ENCODE measurements at places on chromosomes 6 and 20. TPM values are rescaled to one million over a fixed set of nuclear protein-coding genes. Genes with fewer than 3 reads are reported as not detected.

- peak; percentile 66 for ATAC-seq
- H3K27ac ChIP-seq: no peak overlapping the region
- no peaks in the 10 kb centered on the region for H3K36me3 ChIP-seq
- H3K4me1 ChIP-seq: peaks cover 12% of the 10 kb centered on the region
- no peaks in the 10 kb centered on the region for H3K27me3 ChIP-seq
- H3K4me3 ChIP-seq: no peak overlapping the region
Observed at GRCh38 chr20:50467718-50468356, 42.3 kb upstream of the PTPN1 start.

GRCh38 chr6:125528621-125529041, 220.8 kb upstream of the HEY2 start:
- no peak overlapping the region for H3K4me3 ChIP-seq
- H3K27ac ChIP-seq: no peak overlapping the region
- ATAC-seq: no peak
- no peaks in the 10 kb centered on the region for H3K36me3 ChIP-seq
- H3K27me3 ChIP-seq: peaks cover 46% of the 10 kb centered on the region

- H3K36me3 ChIP-seq: peaks cover 88% of the 10 kb centered on the region
- peak overlapping the region; percentile 7 for H3K4me3 ChIP-seq
- no peak overlapping the region for H3K27ac ChIP-seq
- no peaks in the 10 kb centered on the region for H3K27me3 ChIP-seq
Observed at GRCh38 chr6:136607932-136608772, 57.9 kb upstream of the MAP7 start.

- peaks cover 8% of the 10 kb centered on the region for H3K4me1 ChIP-seq
- H3K36me3 ChIP-seq: no peaks in the 10 kb centered on the region
- no peak for ATAC-seq
- H3K4me3 ChIP-seq: no peak overlapping the region
- H3K27me3 ChIP-seq: no peaks in the 10 kb centered on the region
Observed at GRCh38 chr6:148926478-148926877, 179.6 kb downstream of the UST start.

- H3K27ac ChIP-seq: no peak overlapping the region
- ATAC-seq: no peak
- H3K27me3 ChIP-seq: peaks cover 28% of the 10 kb centered on the region
- H3K36me3 ChIP-seq: no peaks in the 10 kb centered on the region
- H3K4me1 ChIP-seq: no peaks in the 10 kb centered on the region
- H3K4me3 ChIP-seq: no peak overlapping the region
Observed at GRCh38 chr20:10652660-10653261, 21.0 kb downstream of the JAG1 start.

GRCh38 chr20:51456511-51457509, 85.7 kb downstream of the NFATC2 start:
- ATAC-seq: peak; percentile 24
- no peaks in the 10 kb centered on the region for H3K27me3 ChIP-seq
- peaks cover 21% of the 10 kb centered on the region for H3K4me1 ChIP-seq
- peaks cover 90% of the 10 kb centered on the region for H3K36me3 ChIP-seq
- peak overlapping the region; percentile 15 for H3K4me3 ChIP-seq

DNA sequence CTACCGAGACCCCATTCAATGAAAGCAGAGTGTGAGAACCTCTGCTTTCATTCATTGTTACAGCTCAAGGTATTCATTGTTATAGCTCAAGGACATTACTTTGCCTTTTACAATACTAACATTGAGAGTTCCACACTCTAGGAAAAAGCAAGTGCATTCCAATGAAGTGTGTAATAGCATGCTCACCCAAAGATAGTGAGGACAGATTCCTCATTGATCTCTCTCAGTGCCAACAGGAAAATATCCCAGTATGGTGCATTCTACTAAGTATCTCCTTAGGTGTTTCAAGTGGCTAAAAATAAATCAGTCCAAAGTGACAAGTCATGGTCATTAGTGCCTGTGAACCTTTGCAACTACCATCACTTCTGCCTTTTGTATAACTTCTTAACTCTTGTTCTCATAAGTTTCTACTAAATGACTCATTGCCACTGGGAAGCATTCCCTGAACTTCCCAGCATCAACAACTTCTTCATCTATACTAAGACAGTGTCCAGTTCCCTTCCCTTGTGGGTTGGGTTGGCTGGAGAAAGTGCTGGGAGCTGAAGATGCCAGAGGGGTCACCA, 140.7 kb upstream of the STXBP5 start:
- H3K36me3 ChIP-seq: no peaks in the 10 kb centered on the region
- H3K4me1 ChIP-seq: peaks cover 7% of the 10 kb centered on the region
- ATAC-seq: no peak
- H3K27ac ChIP-seq: no peak overlapping the region

DNA sequence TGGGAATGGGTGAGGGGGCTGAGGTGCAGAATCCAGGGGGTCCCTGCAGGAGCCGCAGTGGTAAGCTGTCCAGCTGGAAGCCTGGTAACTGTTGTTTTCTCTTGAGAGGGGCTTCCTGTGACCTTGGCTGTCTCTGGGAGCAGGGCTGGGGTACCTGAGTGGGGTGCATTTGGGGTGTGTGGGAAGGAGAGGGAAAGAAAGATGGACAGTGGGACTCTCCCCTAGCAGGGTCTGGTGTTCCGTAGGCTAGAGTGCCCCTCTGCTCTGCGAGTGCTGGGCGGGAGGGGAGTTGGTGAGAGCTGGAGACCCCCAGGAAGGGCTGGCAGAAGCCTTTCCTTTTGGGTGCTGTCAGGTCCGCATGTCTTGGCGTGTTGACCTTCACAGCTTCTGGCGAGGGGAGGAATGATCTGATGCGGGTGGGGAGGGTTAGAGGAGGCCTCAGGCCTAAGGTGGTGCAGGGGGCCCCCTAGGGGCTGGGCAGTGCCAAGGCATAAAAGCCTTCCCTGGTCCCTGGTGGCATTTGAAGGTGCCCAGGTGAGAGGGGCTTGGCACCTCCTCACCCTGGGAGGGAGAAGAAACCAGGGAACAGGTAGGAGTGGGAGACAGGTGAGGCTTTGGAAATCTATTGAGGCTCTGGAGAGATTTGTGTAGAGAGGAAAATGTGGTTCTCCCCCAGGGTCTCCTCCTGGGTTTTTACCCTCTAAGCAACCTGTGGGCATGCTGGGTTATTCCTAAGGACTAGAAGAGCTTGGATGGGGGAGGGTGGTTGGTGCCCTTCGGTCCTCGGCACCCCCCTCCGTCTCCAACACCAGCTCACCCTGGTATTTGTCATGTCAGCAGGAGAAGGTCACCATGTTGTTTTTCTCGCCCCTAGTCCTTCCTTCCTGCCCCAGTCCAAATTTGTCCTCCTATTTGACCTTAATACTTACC, 3.3 kb downstream of the VEGFA start:
- no peak for ATAC-seq
- H3K4me3 ChIP-seq: peak overlapping the region; percentile 79
- H3K27me3 ChIP-seq: peaks cover 4% of the 10 kb centered on the region
- peak overlapping the region; percentile 47 for H3K27ac ChIP-seq
- H3K4me1 ChIP-seq: peaks cover 19% of the 10 kb centered on the region

DNA sequence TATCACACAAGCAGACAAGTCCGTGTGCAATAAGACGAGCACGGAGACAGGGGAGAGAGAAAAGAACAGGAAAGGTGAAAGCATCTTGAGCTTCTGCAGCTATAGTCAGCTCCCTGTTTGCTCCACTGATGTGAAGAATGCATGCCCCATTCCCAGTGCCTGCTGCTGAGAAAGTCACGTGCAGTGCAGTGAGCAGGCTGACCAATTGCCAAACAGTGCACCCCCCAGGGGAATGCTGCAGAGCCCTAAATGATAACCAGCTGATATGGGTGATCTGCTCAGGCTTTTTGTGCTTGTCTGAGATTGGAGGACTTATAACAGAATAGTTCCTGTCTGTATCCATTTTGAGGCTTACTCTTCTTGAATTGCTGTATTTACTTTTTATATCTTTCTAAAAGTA, 121.5 kb downstream of the PACRG start:
- no peak for ATAC-seq
- no peak overlapping the region for H3K4me3 ChIP-seq
- H3K27ac ChIP-seq: no peak overlapping the region
- H3K27me3 ChIP-seq: peaks cover 4% of the 10 kb centered on the region
- no peaks in the 10 kb centered on the region for H3K36me3 ChIP-seq
- H3K4me1 ChIP-seq: no peaks in the 10 kb centered on the region

- ATAC-seq: no peak
- H3K27ac ChIP-seq: no peak overlapping the region
- H3K4me3 ChIP-seq: no peak overlapping the region
- H3K27me3 ChIP-seq: no peaks in the 10 kb centered on the region
Observed at GRCh38 chr6:168042426-168043192, 36.4 kb downstream of the FRMD1 start.

GRCh38 chr6:37624606-37625574, 72.8 kb downstream of the MDGA1 start:
- H3K36me3 ChIP-seq: no peaks in the 10 kb centered on the region
- H3K4me1 ChIP-seq: peaks cover 12% of the 10 kb centered on the region
- no peak overlapping the region for H3K4me3 ChIP-seq
- peak; percentile 23 for ATAC-seq
- H3K27me3 ChIP-seq: peaks cover 4% of the 10 kb centered on the region

- H3K36me3 ChIP-seq: no peaks in the 10 kb centered on the region
- H3K4me1 ChIP-seq: no peaks in the 10 kb centered on the region
- no peak overlapping the region for H3K27ac ChIP-seq
Observed at GRCh38 chr20:18101125-18101810, 36.4 kb upstream of the KAT14 start.

- H3K27me3 ChIP-seq: peaks cover 16% of the 10 kb centered on the region
- H3K4me3 ChIP-seq: no peak overlapping the region
- no peak for ATAC-seq
- H3K36me3 ChIP-seq: no peaks in the 10 kb centered on the region
- no peaks in the 10 kb centered on the region for H3K4me1 ChIP-seq
Observed at GRCh38 chr20:19813846-19814640, 56.0 kb downstream of the RIN2 start.

DNA sequence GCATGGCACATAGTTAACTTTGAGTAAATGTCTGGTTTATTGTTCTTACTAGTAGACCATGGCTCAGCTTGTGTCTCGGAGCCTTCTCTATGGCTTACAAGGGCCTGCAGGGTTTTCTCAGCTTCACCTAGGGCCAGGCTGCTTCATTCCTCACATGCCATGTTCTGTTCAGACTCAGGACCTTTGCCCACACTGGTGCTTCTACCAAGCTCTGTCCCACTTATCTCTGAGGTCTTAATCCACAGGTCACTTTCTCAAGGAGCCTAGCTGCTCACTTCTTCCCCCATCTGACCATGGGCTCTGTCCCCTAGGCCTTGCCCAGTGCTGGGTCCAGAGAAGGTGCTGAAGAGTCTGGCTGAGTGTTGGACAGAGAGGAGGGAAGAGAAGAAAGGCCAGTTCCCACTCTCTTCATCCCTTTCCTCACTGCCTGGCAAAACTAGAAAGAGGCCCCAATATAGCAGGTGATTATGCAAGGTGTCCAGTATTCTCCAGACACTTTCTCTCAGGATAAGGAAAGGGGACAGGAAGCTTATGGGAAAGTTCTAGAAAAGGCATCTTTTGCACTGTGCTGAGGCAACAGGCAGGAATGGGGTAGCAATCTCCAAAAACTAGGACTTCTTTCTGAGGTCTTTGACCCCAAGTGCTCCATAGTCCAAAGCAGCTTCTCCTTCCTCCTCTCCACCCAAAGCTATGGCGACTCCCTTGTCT, 40.0 kb downstream of the COX4I2 start:
- peaks cover 79% of the 10 kb centered on the region for H3K4me1 ChIP-seq
- H3K4me3 ChIP-seq: peak overlapping the region; percentile 88
- H3K27me3 ChIP-seq: no peaks in the 10 kb centered on the region
- H3K27ac ChIP-seq: peak overlapping the region; percentile 88
- H3K36me3 ChIP-seq: peaks cover 100% of the 10 kb centered on the region

DNA sequence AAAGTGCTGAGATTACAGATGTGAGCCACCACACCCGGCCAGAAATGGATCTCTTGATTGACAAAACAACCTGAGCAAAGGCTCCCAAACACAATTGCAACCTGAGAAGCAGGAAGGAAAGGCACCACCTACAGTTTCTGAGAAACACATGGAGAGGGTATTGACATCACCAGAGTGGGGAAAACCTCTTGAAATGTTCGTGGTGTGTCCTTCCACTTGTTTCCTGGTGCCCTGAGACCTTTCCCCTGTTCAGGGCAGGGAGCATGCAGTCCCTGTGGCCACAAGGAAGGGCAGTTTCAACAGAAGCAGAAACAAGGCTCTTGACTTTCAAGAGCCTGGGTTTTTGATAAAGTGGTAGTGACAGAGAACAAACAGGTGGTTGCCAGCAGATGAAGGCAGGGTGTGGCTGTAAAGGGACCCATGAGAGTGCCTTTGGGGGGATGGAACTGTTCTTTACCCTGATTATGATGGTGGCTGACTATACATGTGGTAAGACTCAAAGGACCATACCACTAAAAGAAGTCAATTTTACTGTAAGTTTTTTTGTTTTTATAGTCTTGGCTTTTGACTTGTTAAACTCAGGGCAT, 3.2 kb upstream of the BPIFA1 start:
- H3K36me3 ChIP-seq: no peaks in the 10 kb centered on the region
- H3K4me3 ChIP-seq: no peak overlapping the region
- no peak overlapping the region for H3K27ac ChIP-seq
- H3K27me3 ChIP-seq: peaks cover 8% of the 10 kb centered on the region

DNA sequence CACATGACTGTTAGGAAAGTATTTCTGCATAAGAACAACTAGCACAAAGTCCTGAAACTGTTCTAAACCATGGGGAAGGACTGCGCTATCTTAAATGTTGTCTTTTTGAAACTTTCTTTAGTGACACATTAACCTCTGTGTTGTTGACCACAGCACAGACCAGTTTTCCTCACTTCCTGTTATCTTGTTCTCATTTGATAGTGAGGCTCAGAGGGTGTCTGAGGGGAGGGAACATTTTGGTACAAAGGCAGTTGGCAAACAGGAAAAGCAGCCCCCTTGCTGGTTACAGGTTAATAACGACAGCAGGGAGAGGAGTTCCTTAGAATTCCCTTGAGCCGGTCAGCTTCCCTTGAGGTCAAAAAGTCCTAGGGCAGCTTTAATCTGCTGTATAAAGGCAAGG, 143.5 kb upstream of the BMP2 start:
- H3K36me3 ChIP-seq: no peaks in the 10 kb centered on the region
- no peak overlapping the region for H3K27ac ChIP-seq
- no peaks in the 10 kb centered on the region for H3K27me3 ChIP-seq
- no peak for ATAC-seq
- no peaks in the 10 kb centered on the region for H3K4me1 ChIP-seq

DNA sequence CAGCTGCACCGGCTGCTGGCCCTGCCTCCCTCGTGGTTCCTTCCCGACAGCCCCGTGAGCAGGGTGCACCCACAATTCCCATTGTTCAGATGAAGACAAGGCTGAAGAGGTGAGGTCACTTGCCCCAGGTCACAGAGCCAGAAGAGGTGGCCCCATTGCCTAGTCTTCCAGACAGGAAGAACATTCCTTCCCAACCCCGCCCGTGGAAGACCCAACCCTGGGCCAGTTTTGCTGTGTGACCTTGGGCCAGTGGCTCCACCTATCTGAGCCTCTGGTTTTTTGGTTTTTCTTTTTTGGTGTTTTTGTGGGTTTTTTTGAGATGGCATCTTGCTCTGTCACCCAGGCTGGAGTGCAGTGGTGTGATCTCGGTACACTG, 61.7 kb downstream of the RIPOR3 start:
- no peaks in the 10 kb centered on the region for H3K36me3 ChIP-seq
- no peak overlapping the region for H3K4me3 ChIP-seq
- H3K4me1 ChIP-seq: no peaks in the 10 kb centered on the region
- no peaks in the 10 kb centered on the region for H3K27me3 ChIP-seq

Gene USP49
- 8.0 TPM for total RNA-seq

Gene CLPSL2
- total RNA-seq: not detected

Gene FAXC
- total RNA-seq: 0.65 TPM

Gene RGS17
- total RNA-seq: not detected

Gene C6orf58
- total RNA-seq: not detected

All from activated T-helper 17 cell treated with anti-CD3 and anti-CD28 coated beads, Interleukin-2, amount 50 U/mL, for 72 hours (primary cell).